ENCODE measurements at places on chromosomes 7 and 10. TPM values are rescaled to one million over a fixed set of nuclear protein-coding genes. Genes with fewer than 3 reads are reported as not detected.

- H3K27me3 ChIP-seq: no peaks in the 10 kb centered on the region
- peak; percentile 25 for DNase-seq
- H3K4me1 ChIP-seq: peaks cover 58% of the 10 kb centered on the region
- no peaks in the 10 kb centered on the region for H3K36me3 ChIP-seq
- peak overlapping the region; percentile 12 for H3K4me3 ChIP-seq
Observed at GRCh38 chr7:50661345-50662040, 96.3 kb upstream of the DDC start.

NKX6-2 gene
- polyA plus RNA-seq: not detected

DNA sequence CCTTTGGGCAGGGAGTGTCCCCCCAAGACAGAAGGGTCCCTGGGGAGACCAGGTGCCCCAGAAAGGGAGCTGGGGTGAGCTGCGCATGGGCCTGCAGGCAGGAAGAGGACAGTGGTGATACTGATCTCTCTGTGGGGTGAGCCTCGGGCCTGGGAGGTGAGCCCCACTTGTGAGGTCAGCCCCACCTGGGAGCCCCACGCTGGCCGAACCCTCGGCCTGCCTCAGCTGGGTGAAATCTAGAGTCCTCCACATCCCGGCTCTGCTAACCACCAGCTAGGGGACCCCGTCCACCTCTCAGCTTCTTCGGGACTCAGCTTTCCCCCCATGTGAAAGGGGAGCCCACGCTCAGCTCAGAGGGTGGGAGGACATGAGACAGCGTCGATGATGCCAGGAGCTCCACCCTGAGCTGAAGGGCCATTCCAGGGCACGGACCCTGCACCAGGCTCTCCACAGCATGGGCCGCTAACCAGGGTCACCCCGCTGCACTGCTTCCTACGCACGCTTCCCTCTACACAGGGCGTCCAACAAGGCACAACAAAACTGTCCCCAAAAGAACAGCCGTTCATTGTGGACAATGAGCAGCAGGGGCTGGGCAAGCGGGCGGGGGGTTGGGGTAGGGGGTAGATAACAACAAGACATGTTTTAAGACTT is 48.7 kb downstream of the CAMK2B start:
- no peaks in the 10 kb centered on the region for H3K4me1 ChIP-seq
- no peak for DNase-seq
- no peak overlapping the region for H3K4me3 ChIP-seq
- no peaks in the 10 kb centered on the region for H3K27me3 ChIP-seq

- no peak overlapping the region for H3K4me3 ChIP-seq
- H3K4me1 ChIP-seq: peaks cover 34% of the 10 kb centered on the region
- H3K27me3 ChIP-seq: no peaks in the 10 kb centered on the region
- no peak overlapping the region for H3K27ac ChIP-seq
Observed at GRCh38 chr10:50605269-50605950, 18.3 kb downstream of the SGMS1 start.

RHOBTB1 gene
- 0.41 TPM for polyA plus RNA-seq

DNA sequence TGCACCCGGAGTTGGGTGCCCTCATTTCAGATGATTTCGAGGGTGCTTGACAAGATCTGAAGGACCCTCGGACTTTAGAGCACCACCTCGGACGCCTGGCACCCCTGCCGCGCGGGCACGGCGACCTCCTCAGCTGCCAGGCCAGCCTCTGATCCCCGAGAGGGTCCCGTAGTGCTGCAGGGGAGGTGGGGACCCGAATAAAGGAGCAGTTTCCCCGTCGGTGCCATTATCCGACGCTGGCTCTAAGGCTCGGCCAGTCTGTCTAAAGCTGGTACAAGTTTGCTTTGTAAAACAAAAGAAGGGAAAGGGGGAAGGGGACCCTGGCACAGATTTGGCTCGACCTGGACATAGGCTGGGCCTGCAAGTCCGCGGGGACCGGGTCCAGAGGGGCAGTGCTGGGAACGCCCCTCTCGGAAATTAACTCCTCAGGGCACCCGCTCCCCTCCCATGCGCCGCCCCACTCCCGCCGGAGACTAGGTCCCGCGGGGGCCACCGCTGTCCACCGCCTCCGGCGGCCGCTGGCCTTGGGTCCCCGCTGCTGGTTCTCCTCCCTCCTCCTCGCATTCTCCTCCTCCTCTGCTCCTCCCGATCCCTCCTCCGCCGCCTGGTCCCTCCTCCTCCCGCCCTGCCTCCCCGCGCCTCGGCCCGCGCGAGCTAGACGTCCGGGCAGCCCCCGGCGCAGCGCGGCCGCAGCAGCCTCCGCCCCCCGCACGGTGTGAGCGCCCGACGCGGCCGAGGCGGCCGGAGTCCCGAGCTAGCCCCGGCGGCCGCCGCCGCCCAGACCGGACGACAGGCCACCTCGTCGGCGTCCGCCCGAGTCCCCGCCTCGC is at the start of gene EGFR:
Gene EGFR, plus strand, starts transcription at position 657 of the 830 bp plus-strand sequence. CDS start 261 bp downstream, outside the sequence.
- H3K27ac ChIP-seq: no peak within 1 kb of the TSS
- no peak within 1 kb of the TSS for H3K4me3 ChIP-seq
- H3K27me3 ChIP-seq: peaks cover 47% of the 10 kb centered on the region
- H3K4me1 ChIP-seq: no peaks in the 10 kb centered on the region
- DNase-seq: no peak

IGFBP1 gene
- polyA plus RNA-seq: not detected

GRCh38 chr10:26755443-26755903 is 58.0 kb downstream of the PDSS1 start:
- peaks cover 72% of the 10 kb centered on the region for H3K36me3 ChIP-seq
- no peak overlapping the region for H3K4me3 ChIP-seq
- peak; percentile 6 for DNase-seq
- no peaks in the 10 kb centered on the region for H3K27me3 ChIP-seq
- no peak overlapping the region for H3K27ac ChIP-seq
- H3K4me1 ChIP-seq: peaks cover 7% of the 10 kb centered on the region

DNA sequence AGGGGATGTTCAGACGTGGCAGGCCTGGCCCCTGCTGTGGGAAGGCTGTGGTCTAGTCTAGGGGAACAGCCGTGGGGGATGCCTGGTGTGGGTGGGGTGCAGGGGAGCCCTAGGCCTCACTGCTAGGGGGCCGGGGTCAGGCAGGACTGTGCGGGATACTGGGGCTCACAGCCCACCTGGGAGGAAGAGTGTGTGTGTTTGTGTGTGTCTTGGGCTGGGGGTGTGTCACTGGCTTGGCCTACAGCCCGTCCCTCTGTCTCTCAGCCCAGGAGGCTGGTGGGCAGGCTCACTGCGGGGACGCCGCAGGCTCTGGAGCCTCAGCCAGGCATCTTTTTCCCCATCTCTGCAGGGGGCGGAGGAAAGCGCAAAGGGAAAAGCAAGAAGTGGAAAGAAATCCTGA is 118.8 kb downstream of the GRK5 start:
- no peaks in the 10 kb centered on the region for H3K27me3 ChIP-seq
- no peak overlapping the region for H3K4me3 ChIP-seq
- no peaks in the 10 kb centered on the region for H3K36me3 ChIP-seq
- H3K27ac ChIP-seq: no peak overlapping the region

DNA sequence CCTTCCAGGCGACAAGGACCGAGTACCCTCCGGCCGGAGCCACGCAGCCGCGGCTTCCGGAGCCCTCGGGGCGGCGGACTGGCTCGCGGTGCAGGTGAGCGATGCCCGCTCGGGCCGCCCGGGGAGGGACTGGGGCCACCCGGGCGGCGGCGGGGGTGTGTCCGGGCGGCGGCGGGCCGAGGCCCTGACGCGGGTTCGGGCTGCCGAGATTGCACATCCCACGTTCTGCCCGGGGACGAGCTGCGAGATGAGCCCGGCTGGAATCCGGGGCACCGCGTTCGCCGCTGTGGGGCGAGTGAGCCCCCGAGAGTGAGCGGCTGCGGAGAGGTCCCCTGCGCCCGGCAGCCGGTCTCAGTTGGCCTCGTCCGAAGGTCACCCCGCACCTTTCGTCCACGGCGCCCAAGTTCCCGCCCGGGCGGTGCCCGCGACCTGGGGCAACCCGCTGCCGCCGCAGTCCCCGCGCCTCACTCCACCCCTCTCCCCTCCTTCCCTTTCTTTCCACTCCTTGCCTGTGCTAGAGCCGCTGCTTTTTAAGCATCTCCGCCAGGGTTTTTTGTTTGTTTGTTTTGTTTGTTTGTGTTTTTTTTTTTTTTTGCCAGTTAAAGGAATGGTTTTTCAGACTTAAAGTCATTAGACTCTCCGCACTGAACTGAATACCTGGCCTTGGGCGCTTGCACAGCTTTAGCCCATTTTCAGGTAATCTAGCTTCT is 515 bp downstream of the RALA start:
- H3K36me3 ChIP-seq: no peaks in the 10 kb centered on the region
- peaks cover 34% of the 10 kb centered on the region for H3K4me1 ChIP-seq
- H3K27ac ChIP-seq: peak overlapping the region; percentile 94
- no peaks in the 10 kb centered on the region for H3K27me3 ChIP-seq
- peak; percentile 7 for DNase-seq
- H3K4me3 ChIP-seq: peak overlapping the region; percentile 71

GIMAP4 gene
- 167 TPM for polyA plus RNA-seq

- DNase-seq: peak; percentile 52
- peaks cover 66% of the 10 kb centered on the region for H3K4me1 ChIP-seq
- H3K27ac ChIP-seq: peak overlapping the region; percentile 78
- no peaks in the 10 kb centered on the region for H3K36me3 ChIP-seq
- H3K4me3 ChIP-seq: no peak overlapping the region
- no peaks in the 10 kb centered on the region for H3K27me3 ChIP-seq
Observed at GRCh38 chr10:7486528-7486927, 75.7 kb upstream of the SFMBT2 start.

DNA sequence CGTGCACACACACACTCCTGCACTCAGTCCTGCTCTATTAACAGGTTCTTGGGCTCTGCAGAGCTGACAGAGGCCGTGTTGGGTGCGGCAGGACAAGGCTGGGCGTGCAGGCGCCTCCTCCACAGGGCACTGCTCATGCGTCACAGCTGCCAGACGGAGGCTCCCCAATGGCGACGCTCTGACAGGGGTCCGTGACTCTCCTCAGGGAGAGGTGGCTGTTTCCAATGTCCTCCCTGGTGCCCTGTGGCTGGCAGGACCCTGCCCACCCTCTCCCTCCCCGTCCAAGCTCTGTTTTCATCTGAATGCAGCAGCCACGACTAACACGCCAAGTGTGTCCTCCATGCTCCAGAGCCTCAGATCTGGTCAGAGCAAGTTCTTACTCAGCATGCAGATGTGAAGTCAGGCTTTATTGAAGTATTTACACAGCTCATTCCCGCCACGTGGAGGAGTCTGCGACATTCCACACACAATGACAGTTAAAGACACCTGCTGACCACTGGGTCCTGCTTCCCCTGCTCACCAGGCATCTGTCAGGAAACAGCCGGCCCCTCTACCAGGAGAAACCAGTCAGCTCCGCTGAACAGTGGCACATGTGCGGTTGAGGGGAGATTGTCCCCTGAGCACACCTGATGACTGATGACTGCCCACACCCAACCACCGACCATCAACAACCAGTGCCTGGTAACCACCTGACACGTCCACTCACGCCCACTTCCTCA is 116.7 kb downstream of the VIPR2 start:
- H3K27me3 ChIP-seq: peaks cover 3% of the 10 kb centered on the region
- H3K4me1 ChIP-seq: peaks cover 7% of the 10 kb centered on the region
- no peak overlapping the region for H3K4me3 ChIP-seq
- DNase-seq: no peak

SFMBT2 gene
- 10.9 TPM for polyA plus RNA-seq

DNA sequence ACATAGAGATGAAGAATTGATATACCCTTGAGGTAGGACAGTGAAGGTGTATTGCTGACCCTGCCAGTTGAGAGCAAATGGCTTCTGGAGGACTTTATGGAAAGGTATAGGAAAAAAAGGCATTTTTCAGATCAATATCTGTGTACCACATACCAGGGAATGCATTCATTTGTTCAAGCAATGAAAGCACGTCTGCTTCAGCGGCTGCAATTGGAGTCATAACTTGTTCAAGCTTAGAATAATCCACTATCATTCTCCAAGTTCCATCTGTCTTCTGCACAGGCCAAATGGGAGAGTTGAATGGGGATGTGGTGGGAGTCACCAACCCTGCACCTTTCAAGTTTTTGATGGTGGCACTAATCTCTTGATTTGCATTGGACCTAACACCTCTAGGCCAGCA is 249.6 kb upstream of the PTER start:
- DNase-seq: no peak
- no peaks in the 10 kb centered on the region for H3K4me1 ChIP-seq
- no peaks in the 10 kb centered on the region for H3K36me3 ChIP-seq
- no peak overlapping the region for H3K27ac ChIP-seq
- no peak overlapping the region for H3K4me3 ChIP-seq

DNA sequence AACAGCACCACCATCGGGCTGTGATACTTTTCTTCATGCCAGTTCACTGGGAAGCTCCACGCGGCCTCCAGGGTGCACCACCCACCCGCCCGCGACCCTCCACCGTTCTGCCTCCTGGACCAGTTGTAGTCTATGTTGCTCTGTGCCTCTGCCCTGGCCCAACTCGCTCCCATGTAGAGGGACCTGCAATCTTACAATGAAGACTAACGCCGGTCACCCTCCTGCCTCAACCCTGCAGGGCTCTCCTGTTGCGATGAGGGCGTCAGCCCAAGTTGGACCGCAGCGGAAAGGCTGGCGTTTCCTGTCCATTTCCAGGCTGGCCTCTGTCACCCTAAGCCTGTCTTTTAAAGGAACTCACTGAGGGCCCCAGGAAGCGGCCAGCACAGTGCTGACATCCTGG is 34.9 kb downstream of the IL15RA start:
- peak overlapping the region; percentile 70 for H3K27ac ChIP-seq
- H3K4me1 ChIP-seq: peaks cover 66% of the 10 kb centered on the region
- peaks cover 11% of the 10 kb centered on the region for H3K36me3 ChIP-seq
- no peaks in the 10 kb centered on the region for H3K27me3 ChIP-seq
- peak; percentile 81 for DNase-seq

ADCY1 gene
- polyA plus RNA-seq: not detected

CNPY1 gene
- not detected for polyA plus RNA-seq

GRCh38 chr10:132302421-132303310 is 5.1 kb downstream of the STK32C start:
- no peak overlapping the region for H3K4me3 ChIP-seq
- peaks cover 20% of the 10 kb centered on the region for H3K27me3 ChIP-seq
- no peak for DNase-seq
- no peaks in the 10 kb centered on the region for H3K36me3 ChIP-seq
- no peak overlapping the region for H3K27ac ChIP-seq

DNA sequence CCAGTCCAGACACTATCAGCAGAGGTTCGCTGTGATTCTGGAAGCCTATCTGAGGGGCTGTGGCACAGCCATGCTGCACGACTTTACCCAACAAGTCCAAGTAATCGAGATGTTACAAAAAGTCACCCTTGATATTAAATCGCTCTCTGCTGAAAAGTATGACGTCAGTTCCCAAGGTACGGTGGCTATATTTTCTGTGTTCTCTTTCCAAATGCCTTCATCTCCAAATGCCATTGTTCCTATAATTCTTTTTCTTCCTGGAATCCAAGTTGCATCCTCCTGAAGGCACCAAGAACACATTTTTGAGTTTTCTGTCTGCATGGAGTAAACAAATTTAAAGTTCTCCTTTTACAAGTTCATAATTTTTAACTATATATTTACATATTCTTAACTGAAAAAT is 7.7 kb downstream of the PIK3CG start:
- H3K27me3 ChIP-seq: no peaks in the 10 kb centered on the region
- H3K27ac ChIP-seq: peak overlapping the region; percentile 42
- peaks cover 69% of the 10 kb centered on the region for H3K4me1 ChIP-seq

PPP1R9A gene
- not detected for polyA plus RNA-seq

DNA sequence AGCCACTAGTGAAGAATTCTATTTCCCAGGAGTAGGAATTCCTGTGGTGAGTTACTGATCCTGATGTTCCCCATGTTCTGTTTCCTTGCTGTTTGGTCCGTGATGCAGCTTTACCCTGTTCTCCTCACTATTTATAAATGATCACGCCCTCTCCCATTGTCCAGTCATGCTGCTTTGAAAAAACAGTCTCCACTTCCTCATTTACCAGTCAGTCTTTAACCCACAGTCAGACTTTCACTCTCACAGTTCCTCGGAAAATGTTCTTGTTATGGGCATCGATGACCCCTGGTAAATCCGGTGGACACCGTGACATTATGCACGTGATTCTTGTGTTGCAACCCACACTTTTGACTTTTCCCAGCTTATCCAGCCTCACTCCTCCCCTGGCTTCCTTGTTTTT is 14.4 kb downstream of the SCIN start:
- H3K36me3 ChIP-seq: no peaks in the 10 kb centered on the region
- DNase-seq: peak; percentile 91
- peak overlapping the region; percentile 81 for H3K27ac ChIP-seq
- no peak overlapping the region for H3K4me3 ChIP-seq

Data from CD14-positive monocyte (primary cell).